Tibial nerve (tissue), 4 donors: ENCODE measurements at places on chromosomes 13 and 19.

DNA sequence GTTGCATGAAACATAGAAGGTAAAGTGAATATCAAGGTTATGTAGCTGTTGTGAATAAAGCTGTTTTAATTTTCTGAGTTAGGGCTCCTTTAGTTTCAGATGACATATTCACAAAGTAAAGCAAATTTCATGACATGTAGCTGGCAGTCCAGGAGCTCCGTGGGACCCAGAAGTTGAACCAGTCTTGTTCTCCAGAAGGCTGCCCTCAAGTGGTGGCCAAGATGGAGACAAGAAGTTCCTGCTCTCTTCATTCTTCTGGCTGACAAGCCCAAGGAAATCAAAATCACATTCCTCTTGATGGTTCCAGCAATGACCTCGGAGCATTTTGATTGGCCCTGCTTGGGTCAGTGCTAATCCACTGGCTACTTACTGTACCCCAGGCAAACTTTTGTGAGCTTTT is 128.7 kb downstream of the LIG4 start:
- H3K36me3 ChIP-seq: no peaks in the 10 kb centered on the region
- no peaks in the 10 kb centered on the region for H3K4me1 ChIP-seq
- no peak for DNase-seq
- H3K4me3 ChIP-seq: no peak overlapping the region
- no peak overlapping the region for H3K27ac ChIP-seq
- H3K27me3 ChIP-seq: no peaks in the 10 kb centered on the region

DNA sequence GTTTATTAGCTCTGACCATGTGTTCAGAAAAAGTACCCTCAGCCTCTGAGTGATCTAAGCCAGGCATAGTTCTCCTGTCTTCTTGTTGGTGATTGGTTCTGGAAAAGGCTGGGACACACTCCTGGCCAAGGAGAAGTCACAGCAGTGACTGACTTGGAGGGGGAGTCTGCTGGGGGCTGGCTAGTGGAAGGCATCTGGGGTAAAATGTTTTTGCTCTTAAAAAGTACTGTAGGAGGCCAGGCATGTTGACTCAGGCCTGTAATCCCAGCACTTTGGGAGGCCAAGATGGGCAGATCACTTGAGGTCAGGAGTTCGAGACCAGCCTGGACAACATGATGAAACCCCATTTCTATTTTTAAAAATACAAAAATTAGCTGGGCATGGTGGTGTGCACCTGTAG is 21.7 kb downstream of the FAM187B start:
- H3K36me3 ChIP-seq: no peaks in the 10 kb centered on the region
- no peak for DNase-seq
- no peaks in the 10 kb centered on the region for H3K27me3 ChIP-seq
- H3K27ac ChIP-seq: no peak overlapping the region

DNA sequence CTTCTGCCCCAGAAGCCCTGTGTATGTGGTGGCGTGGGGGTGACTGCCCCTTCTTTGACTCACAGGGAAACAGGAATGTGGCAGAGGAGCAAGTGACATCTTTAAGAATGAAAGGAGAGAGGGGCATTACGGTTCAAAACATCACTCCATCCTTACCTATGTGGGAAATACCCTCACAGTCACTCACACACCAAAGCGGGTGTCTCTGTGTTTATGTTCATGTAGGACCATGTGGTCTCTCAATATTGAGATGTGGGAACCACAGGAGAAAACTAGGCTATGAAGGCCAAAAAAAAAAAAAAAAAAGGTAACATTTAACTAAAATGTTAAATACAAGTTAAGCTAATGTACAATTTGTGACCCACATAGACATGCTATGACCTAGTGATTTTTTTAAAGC is 153.6 kb upstream of the GPR12 start:
- no peak for DNase-seq
- no peak overlapping the region for H3K4me3 ChIP-seq
- H3K4me1 ChIP-seq: no peaks in the 10 kb centered on the region
- no peaks in the 10 kb centered on the region for H3K27me3 ChIP-seq

DNA sequence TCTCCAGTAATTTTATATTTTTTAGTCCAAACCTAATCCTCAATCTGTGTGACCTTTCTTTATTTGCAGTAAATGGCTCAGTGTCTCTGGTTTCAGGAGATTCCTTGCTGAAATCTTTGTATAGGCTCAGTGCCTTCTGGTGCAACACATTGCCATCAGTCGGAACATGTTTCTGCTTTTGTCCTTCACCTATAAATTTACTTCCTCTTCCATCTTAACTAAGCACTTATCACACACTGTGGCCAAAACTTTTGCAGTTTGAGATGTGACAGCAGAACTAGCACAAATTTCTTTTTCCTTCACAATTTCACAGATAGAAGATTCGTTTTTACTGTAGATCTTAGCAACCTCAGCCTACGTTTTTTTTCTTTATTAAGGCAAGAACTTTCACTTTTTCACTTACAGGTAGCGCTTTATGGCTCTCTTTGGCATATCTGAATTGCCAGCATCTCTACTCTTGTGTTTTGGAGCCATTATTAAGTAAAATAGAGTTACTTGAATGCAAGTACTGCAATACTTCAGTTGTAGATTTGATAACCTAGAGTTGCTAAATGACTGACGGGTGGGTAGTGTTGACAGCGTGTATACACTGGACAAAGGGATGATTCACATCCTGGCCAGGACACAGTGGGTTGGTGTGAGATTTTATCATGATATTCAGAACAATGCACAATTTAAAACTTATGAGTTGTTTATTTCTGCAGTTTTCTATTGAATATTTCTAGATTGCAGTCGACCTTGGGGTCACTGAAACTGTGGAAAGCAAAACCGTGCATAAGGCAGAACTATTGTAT is 44.3 kb downstream of the NDFIP2 start:
- no peaks in the 10 kb centered on the region for H3K27me3 ChIP-seq
- H3K36me3 ChIP-seq: no peaks in the 10 kb centered on the region
- no peak for DNase-seq
- no peak overlapping the region for H3K27ac ChIP-seq
- H3K4me3 ChIP-seq: no peak overlapping the region

DNA sequence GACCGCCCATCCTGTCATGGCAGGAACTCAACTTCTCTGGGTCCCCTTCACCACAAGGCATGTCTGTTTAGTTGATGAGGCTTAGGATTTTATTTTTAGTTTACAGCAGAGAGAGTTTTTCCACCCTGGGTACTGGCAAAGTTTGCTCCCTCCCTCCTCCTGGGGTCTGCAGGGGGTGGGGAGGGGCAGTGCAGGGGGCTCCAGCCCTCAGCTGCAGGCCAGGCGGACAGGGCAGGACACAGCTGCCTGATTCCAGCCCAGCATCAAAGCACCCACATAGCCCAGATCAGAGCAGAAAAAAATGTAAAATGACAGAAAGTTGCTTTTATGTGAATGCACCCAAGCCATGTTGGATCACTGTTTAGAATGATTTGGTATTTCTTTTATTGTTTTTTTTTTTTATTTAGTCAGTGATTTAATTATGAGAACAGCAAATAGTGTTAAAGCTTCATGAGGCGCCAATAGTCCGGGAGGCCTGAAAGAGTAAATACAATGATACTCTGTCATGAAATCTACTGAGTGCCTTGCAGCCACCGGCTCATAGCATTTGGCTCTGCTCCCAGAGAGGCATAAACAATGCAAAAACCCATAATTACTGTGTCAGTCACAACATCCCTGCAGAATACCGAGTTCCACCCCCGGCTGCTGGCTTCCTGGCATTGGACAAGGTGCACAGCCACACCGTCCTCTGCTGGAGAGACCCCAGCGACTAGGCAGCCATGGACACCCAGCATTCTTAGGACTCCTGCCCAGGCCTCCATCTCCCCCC is 923.5 kb downstream of the UQCRFS1 start:
- no peaks in the 10 kb centered on the region for H3K4me1 ChIP-seq
- no peaks in the 10 kb centered on the region for H3K36me3 ChIP-seq

GRCh38 chr19:3471954-3472655 is 8.2 kb downstream of the SMIM24 start:
- no peak overlapping the region for H3K4me3 ChIP-seq
- H3K36me3 ChIP-seq: no peaks in the 10 kb centered on the region
- no peak overlapping the region for H3K27ac ChIP-seq

DNA sequence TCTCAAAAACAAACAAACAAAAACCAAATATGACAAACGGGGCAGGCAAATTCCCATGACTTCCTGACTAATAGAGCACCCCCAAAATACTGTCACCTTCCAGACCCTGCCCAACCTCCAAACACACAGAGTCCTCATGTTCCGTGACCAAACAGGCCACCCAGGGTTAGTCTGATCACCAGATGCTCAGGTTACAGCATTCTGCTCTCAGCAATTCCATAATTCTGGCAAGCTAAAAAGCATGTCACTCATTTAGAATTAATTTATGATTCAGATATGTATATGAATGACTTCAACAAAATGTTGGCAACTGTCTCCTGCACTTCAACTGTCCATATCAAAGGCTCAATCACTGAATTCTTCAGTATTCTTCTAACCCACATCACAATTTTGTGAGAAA is 52.4 kb downstream of the ZIC5 start:
- no peaks in the 10 kb centered on the region for H3K36me3 ChIP-seq
- no peak for DNase-seq
- no peaks in the 10 kb centered on the region for H3K4me1 ChIP-seq
- peaks cover 4% of the 10 kb centered on the region for H3K27me3 ChIP-seq

GRCh38 chr19:28242317-28242927 is 970.5 kb downstream of the UQCRFS1 start:
- no peaks in the 10 kb centered on the region for H3K4me1 ChIP-seq
- H3K4me3 ChIP-seq: no peak overlapping the region
- H3K27me3 ChIP-seq: no peaks in the 10 kb centered on the region

DNA sequence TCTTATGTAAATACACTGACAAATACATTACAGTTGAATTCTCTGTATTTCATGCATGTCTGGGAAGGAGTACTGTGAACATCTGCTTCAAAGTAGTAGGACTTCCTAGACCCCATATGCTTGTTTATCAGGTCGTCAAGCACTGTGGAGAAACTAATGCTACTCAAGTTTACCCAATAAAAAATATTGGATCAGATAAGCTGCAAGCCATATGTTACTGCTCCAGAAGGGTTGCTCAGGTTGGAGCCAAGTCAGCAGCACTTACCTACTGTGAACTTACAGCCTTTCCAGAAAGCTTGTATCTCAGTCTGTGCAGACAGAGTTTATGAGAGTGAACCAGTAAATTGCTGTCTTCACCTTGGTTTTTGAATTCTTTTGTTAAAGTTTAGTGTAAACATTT is 36.2 kb downstream of the SLAIN1 start:
- no peaks in the 10 kb centered on the region for H3K36me3 ChIP-seq
- DNase-seq: no peak
- H3K27me3 ChIP-seq: no peaks in the 10 kb centered on the region

- no peak overlapping the region for H3K27ac ChIP-seq
- no peak for DNase-seq
- H3K4me3 ChIP-seq: no peak overlapping the region
- no peaks in the 10 kb centered on the region for H3K27me3 ChIP-seq
Observed at GRCh38 chr13:44812818-44813217, 176.5 kb downstream of the NUFIP1 start.

DNA sequence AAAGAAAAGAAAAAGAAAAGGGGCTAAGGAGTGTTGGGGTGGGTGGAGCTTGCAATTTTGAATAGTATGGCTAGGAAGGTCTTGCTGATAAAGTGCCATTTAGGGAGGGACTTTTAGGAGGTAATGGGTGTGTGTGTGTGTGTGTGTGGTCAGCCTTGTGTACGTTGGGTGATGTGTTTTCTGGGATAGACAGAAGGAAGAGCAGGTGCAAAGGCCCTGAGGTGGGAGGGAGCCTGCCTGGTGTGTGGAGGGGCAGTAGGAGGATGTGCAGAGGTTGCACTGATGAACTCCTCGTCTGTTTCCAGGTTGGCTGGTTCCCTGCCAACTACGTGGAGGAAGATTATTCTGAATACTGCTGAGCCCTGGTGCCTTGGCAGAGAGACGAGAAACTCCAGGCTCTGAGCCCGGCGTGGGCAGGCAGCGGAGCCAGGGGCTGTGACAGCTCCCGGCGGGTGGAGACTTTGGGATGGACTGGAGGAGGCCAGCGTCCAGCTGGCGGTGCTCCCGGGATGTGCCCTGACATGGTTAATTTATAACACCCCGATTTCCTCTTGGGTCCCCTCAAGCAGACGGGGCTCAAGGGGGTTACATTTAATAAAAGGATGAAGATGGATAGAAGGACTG is 30.5 kb upstream of the ADGRE1 start:
- no peak overlapping the region for H3K27ac ChIP-seq
- H3K27me3 ChIP-seq: no peaks in the 10 kb centered on the region
- DNase-seq: no peak
- no peak overlapping the region for H3K4me3 ChIP-seq
- no peaks in the 10 kb centered on the region for H3K4me1 ChIP-seq
- no peaks in the 10 kb centered on the region for H3K36me3 ChIP-seq
